Activated B cell treated with CpG ODN at 0.5 μM for 24 hours (primary cell): ENCODE measurements at places on chromosomes 1 and 21.
A peak's percentile ranks its signal among the peaks of the same experiment; 100 is the strongest.

GRCh38 chr1:155107309-155108264 is 20.1 kb upstream of the EFNA1 start:
- no peak for DNase-seq

DNA sequence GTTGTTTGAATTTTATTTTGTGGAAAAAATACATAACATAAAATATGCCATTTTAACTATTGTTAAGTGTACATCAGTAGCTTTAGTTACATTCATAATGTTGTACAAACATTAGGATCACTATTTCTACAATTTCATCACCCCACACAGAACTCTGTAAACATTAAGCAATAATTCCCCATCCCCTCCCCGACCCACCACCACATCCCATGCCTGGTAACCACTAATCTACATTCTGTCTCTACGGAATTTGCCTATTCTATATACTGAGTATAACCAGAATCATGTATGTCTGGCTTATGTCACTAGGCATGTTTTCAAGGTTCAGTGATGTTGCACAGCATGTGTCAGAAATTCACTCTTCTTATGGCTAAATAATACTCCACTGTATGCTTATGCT is 47.7 kb downstream of the CDC42BPA start:
- no peak for DNase-seq

DNA sequence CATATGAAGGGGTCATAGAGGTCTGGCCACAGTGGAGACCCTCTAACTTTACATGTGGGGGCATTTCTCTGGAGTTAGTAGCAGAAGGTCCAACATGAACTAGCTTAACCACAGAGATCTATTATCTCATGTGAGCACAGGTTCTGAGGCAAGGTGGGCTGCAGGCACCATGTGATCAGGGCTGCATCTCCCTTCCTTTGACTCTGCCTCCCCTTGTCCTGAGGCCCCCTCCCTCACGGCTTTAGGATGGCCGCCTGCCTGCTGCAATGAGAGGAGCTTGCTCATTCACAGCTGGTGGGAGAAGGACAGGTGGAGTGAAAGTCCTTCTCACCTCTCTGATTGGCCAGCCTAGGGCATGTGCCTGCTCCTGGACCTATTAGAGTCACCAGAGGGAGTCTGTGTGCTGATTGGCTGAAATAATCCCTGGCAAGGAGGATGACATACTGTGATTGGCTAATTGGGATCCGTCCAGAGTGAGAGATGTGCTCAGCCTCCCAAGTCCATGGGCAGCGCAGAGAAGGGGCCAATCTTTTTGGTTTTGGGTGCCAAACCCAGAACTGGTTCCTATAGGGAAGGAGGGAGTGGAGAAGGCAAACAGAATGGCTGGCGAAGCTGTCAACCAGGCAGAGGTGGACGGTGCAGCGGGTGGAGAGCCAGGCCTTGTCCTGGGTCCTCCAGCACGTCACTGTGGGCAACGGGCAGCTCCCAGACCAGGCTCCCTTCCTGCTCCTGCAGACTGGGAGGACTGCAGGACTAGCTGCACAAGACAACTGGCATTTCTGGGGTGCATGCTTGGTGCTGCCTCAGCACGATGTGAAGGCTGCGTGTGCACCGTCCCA is 39.4 kb upstream of the C1orf174 start:
- DNase-seq, result no peak

- DNase-seq, result no peak
Measured at GRCh38 chr1:161763522-161764098, 2.5 kb upstream of the ATF6 start.

GRCh38 chr1:160374306-160375110 is 7.6 kb downstream of the NHLH1 start:
- no peak for DNase-seq

- no peak for DNase-seq
Measured at GRCh38 chr1:28180306-28181305, 4.1 kb upstream of the PTAFR start.

DNA sequence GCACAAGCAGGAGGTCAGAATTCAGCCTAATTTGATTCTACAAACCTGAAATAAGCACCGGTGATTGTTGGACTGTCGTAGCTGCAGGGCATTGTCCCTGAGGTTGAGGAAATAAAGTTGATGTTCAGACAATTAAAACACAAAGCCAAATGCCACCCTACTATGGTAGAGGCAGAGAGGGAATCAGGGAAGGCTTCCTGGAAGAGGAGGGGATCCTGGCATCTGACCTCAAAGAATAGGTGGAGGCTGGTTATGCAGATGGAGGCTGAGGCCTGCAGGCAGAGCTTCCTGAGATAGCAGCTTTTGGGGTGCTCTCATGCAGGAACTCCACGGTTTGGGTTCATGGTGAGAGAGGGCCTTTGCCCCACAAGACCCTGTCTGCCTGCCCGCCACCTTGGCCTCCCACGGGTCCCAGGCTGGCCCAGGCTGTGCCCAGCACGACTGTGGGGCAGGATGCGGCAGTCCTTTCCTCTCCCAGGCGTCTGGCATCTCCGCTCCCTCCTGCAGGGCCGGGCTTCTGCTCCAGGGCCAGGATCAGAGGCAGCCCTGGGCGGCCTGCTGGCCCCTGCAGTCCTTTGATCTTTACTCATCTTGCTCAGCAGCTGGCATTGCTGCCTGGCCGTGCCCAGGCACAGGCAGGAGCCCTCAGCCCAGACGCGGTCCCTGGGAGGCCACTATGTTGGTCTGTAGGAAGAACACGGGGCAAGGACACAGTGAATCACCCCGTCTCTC is 134.1 kb upstream of the VAMP3 start:
- DNase-seq, result no peak

- no peak for DNase-seq
Measured at GRCh38 chr1:114671011-114671938, 1.4 kb upstream of the DENND2C start.

- no peak for DNase-seq
Measured at GRCh38 chr1:68128820-68129219, 78.4 kb upstream of the DIRAS3 start.

DNA sequence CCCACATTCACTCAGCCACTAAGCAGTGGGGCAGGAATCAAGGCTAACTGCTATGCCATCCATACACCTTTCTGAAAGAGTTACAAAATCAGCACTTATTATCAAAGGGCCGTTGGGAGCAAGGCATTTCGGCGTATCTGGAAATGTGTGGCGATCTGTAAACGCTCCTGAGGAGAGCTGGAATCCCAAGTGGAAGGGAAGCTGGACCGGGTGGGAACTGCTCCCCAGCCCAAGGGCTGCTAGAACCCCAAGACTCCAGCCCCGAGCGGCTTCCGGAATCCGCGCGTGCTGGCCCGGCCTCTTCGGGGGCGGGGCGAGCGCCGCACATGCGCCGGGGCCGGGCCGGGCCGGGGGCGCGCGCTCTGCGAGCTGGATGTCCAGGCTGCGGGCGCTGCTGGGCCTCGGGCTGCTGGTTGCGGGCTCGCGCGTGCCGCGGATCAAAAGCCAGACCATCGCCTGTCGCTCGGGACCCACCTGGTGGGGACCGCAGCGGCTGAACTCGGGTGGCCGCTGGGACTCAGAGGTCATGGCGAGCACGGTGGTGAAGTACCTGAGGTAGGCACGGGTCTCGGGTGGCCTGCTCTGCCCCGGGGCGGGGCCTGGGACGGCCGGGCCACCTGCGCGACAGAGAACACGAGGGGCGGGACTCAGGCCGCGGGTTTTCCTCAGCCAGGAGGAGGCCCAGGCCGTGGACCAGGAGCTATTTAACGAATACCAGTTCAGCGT is at the start of gene NAXE:
NAXE (plus strand) TSS at position 345 of the 726 bp plus-strand sequence; CDS start at position 374, 29 bp downstream.
- peak; percentile 78 for DNase-seq

DNA sequence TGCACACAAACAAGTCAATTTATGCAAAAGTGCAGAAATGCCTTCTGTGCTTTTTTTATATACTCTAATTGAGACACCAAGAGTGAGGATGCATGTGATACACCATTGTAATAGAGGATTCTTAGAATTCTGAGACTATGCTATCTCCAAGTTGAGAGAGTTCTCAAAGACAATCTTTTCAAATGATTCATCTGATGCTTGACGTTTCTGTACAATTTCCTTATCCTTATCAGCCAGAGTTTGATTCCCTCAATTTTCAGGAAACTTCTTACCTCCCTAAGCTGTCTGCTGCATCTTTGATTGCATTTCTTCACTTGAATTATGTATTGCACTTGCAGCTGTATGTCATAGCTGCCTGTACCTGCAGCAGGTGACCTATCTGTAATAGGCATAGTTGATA is 211.3 kb upstream of the SPAG17 start:
- DNase-seq, result no peak

- peak; percentile 68 for DNase-seq
Measured at GRCh38 chr1:110053552-110054428, 16.7 kb downstream of the ALX3 start.

DNA sequence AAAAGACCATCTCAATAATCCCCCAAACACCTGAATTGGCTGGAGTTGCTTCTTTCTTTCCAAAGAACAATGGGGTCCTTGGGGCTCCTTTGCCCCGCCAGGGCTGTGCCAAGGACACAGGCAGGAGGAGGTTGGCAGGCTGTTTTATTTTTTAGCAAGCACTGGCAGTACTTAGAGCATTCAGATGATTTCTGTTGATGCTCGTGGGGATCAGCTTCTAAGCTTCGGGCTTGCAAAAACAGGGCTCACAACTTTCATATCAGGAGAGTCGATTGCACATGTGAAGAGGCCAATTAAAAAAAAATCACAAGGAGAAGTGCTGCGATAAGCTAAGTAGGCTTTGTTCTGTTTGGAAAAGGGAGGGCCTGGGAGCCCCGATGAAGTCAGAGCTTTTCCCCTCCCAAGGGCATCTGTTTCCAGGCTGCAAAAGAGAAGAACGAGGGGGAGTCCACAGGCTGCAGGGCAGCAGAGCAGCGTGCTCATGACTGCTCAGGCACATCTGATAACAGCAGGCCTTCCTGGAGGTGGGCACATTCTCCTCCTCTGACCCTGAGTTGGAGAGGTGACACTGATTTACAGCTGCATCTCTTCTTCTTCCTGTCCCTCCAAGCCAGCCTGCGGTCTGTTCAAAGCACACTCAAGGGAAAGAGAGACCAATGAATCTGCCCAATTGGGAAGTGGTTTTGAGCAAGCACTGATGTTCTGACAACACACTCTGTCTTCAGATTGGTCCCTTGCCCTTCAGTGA is 27.3 kb upstream of the BCAR3 start:
- DNase-seq, result no peak

DNA sequence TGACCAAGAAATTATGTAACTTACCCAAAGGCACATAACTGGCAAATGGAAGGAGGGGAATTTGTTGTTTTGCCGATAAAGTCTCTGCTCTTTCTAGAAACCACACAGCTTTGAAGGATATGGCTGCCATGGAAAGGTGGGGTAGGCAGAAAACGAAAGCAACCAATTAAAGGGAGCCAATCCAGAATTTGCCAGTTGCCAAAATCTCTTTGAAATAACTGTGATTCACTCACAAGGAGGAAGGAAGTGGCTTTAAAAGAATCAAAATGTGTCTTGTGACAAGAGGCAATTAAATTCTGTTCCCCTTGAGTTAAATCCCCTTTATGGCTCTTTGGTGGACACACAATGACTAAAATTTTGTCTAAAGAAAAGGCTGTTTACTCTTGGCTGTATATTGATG is 61.2 kb upstream of the CCDC190 start:
- no peak for DNase-seq

DNA sequence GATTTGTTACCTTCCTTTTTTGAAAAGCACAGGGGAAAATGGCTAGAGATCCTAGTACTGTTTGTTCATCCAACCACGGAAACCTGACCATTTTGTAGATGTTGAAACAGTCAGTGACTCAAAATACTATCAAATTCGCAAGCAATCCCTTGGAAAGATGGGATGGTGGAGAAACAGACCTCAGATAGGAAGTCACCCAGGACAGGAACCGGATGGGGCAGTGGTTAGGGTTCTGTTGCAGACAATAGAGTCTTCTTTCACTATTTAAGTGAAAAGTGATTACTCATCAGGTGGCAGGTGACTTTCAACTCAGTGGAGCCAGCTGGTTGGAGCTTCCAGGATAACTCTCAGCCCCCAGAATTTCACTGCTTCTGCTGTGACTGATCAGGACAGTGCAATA is 17.0 kb downstream of the LHX4 start:
- DNase-seq, result no peak

- DNase-seq, result no peak
Measured at GRCh38 chr1:198498881-198499280, 41.6 kb downstream of the ATP6V1G3 start.

- no peak for DNase-seq
Measured at GRCh38 chr1:89732643-89733222, 88.1 kb upstream of the LRRC8D start.

GRCh38 chr1:33387625-33388024 is 43.3 kb downstream of the PHC2 start:
- no peak for DNase-seq

- no peak for DNase-seq
Measured at GRCh38 chr1:84181350-84182005, 37.4 kb downstream of the PRKACB start.

DNA sequence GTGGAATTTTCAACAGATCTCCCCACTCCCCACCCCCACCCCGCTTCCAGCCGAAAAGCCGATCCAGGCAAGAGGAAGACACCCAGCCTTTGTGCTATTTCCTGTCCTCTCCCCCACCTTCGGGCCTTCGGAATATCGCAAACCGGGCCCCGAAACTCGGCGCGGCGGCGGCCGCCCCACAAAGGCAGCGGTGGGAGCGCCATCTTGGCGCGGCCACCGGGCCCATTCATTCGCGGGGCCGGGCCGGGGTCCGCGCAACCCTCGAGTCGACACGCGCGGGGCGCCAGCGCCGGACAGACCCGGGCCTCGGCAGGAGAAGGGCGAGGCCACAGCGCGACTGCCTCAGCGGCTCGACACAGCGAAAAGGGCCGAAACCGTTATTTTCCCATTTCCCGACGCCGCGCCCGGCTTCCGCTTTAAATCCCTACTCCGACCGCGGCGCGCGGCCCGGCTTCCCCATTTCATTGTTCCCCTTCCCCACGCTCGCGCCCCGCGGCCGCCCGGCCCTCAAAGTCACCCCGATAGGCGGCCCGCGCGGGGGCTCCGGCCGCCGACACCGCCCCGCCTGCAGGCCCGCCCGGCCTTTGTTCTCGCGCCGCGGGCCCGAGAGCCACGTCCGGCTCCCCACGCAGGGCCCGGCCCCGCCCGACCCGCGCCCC is 911 bp downstream of the GNB1 start:
- DNase-seq, result peak; percentile 68

DNA sequence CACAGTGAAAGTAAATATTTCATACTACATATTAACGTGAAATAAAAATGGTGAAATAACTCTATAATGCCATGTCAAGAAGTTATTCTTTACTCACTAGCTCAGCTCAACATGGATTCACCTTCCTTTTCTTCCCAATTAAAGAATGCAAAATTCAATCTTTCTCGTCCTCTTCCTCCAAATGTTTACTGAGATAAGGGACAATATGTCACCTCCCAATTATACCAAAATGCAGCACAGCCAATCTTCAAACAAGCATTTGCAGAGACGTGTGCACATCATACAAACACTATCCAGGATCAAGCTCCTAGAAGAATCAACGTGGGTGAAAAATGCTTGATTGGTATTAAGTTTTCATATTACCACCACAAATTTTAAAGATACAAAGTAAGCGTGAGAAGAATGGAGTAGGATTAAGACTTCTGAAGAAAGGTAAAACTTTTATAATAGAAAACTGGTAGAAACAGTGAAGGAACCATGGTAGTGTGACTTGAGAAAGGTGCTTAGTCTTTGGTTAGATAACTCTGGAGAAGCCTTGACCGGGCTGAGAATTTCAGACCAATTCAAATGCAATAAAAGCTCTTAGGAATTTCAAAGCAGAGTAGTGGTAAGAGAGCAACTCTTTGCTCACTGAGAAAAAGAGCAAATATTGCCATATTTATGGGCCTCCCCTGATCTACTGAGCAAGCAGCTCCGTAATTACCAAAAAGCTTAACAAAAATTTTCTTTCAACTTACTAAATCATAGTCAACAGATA is 7.2 kb downstream of the PTP4A2 start:
- no peak for DNase-seq

- DNase-seq, result no peak
Measured at GRCh38 chr1:155909894-155910293, 1.3 kb downstream of the RIT1 start.

- no peak for DNase-seq
Measured at GRCh38 chr1:53654216-53655210, 84.5 kb downstream of the GLIS1 start.
